GM12878 (cell line): ENCODE measurements at places on chromosomes 5 and 9. TPM values are rescaled to one million over a fixed set of nuclear protein-coding genes. Genes with fewer than 3 reads are reported as not detected.

DNA sequence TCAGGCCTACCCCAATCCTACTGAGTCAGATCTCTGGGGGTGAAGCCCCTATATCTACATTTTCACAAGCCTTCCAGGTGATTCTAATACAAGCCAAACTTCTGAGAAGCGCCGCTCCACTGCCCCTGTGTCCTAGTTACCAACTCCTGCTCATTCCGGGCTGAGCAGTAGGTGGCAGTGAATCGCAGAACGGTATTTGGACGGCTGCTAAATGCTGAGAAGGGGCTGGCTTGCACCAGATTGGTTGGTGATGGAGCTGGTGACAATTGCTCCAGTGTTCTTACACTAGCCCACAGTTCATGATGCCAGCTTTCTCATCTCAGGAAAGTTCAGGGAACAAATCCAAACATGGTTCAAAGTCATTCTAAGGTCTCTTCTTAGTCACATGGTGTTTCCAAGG is 31.1 kb upstream of the FGF1 start:
- DNase-seq = no peak

The KIAA0825 gene
- 1.8 and 1.9 TPM in 2 replicates for polyA plus RNA-seq

The NR4A3 gene
- polyA plus RNA-seq = 0.04 TPM in 1 of 2 replicates, not detected in the other

DNA sequence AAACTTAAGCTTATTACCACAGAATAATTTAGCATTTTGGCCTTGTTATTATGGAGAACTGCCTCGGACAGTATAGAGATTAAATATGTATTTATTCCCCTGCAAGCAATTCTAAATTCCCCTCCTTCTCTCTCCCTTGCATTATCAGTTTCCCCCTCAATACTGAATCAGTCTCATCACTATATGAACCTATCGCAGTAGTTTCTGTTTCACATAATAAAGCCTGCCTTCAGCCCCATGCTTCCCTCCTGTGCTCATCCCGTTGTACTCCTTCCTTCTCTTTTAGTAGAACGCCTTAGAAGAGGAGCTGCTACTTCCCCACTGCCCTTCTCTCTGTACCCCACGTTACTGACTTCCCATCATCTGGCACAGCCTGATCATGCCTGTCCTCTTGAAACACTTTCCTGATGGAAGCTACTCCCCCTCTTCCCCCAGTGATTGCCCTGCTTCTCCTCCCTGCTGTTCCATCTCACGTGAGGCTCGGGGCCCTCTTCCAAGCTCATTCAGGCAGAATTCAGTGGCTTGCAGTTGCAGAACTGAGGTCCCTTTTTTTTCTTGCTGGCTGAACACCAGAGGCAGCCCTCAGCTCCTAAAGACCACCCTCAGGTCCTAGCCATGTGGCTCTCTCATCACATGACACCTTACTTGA is 93.4 kb downstream of the PPIC start:
- no peak for DNase-seq

DNA sequence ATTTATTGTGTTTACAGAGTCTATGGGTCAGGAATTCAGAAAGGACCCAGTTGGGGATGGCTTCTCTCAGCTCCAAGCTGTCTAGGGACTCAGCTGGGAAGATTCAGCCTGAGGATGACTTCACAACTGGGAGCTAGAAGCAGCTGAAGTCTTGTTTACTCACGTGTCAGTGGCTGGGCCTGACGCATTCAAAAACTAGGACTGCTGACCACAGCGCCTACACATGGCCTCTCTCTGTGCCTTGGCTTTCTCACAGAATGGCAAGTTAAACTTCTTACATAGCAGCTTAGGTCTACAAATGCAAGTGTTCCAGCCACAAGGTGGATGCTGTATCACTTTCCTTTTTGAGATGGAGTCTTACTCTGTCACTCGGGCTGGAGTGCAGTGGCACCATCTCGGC is 16.3 kb upstream of the PPP2CA start:
- DNase-seq = no peak

The SVEP1 gene
- polyA plus RNA-seq = not detected in 2 replicates

The COL23A1 gene
- polyA plus RNA-seq = 0.26 and 0.83 TPM in 2 replicates

GRCh38 chr9:134789168-134789567 is 91.4 kb upstream of the FCN2 start:
- no peak for DNase-seq

- DNase-seq = no peak
Observed at GRCh38 chr5:72489536-72489935, 17.7 kb downstream of the ZNF366 start.

DNA sequence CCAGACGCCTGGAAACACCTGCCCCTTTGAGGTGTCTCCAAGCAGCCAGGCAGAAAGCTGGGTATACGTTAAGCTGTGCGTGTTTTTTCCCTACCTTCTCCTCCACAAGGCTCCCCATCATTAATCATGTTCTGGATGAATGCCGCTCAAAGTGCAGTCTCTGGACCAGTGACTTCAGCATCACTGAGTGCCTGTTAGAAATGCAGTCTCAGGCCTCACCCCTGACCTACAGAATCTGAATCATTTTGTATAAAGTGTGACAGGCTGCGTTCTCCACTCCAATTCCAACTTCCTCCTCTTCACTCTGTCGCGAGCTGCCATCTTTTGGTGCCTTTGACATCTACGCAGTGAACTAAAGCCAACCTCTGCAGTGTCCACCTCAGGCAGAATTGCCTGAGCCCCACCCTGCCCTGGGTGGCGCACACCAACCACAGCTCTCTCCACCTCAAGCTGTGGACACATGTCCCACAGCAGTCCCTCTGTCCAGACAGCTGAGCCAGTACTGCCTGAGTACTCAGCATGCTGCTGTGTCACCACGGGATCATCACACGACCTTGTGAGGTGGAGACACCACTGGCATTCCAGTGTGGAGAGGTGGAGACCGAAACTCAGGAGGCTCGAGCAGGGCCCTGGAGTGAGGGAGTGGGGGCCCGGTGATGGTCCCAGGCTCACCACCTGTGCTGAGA is 14.2 kb downstream of the PTPN3 start:
- no peak for DNase-seq

DNA sequence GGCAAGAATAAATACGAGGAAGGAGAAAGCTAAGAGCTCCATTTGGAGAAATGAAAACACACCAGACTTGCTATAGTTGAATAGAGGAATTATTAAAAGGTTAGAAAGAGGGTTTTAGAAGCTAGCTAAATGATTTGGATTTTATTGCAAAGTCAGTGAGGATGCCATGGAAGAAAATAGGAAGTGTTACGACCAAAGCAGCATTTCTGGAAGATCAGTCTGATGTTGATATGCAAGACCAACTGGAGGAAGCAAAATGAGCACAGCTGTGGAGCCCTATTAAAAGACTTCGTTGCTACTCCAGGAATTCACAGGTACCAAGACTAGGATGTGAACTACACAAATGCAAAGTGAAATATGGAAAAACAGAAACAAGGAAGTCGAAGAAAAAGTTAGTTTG is 2.1 kb downstream of the DHX29 start:
- no peak for DNase-seq

The ZNF462 gene
- polyA plus RNA-seq = 0.29 and 0.32 TPM in 2 replicates

The NAIF1 gene
- polyA plus RNA-seq = 5.2 and 7.9 TPM in 2 replicates

- no peak for DNase-seq
Observed at GRCh38 chr5:98964621-98965020, 35.8 kb upstream of the CHD1 start.

DNA sequence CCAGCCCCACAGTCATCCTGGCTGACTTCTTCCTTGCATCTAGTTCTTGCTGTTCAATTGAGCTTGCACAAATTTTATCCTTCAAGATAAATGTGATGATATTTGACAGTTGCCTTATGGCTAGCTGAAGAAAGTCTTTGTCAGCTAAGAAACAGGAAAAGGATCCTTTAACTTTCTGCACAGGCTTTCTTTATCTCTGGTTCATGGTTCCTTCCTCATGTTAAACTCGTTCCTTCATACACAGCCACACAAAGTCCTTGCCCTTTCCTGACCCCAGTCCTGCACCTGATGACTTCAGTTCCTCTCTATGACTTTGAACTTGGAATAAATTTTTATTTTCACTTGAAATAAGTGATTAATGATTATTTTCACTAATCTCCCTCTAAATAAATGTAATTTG is 132.5 kb upstream of the PRSS3 start:
- DNase-seq = no peak

DNA sequence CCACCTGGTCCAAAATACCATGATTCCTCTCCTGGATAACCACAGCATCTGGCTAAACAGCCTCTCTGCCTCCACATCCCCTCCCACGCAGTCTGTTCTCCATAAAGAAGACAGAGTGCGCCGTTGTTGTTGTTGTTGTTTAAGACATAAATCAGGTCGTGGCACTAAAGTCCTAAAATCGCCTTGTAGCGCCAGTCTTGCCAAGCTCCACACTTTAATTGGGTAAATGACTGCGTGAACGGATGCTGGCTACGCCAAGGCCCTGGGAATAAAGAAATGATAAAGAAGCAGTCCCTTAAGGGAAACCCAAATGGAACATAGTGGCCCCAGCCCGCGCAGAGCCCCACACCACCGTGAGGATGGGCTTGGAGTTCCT is 364 bp upstream of the SFXN1 start:
- no peak for DNase-seq

The ANXA1 gene
- polyA plus RNA-seq = 6.6 and 8.2 TPM in 2 replicates

GRCh38 chr5:109407913-109408312 is 1.9 kb downstream of the PJA2 start:
- no peak for DNase-seq

The TBC1D13 gene
- polyA plus RNA-seq = 22.2 and 22.4 TPM in 2 replicates
